CD4-positive, alpha-beta T cell (primary cell): ENCODE measurements at places on chromosomes 16 and 17.
A peak's percentile ranks its signal among the peaks of the same experiment; 100 is the strongest.

- no peak for DNase-seq
Observed at GRCh38 chr16:75104836-75105235, 11.7 kb downstream of the LDHD start.

DNA sequence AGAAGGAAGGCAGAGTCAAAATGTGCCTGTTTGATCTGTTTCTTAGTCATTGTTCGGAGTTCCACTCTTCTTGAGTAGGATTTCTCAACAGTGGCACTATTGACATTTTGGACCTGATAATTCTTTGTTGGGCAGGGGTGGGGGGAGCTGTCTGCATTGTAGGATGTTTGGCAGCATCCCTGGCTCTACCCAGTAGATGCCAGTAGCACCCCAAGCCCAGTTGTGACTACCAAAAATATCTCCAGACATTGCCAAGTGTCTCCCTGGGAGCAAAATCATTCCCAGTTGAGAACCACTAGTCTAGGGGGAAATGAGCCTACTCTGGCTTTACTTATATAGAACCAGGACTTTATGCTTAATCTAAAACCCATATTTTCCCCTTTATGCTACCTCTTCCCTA is 1.1 kb upstream of the GFOD2 start:
- DNase-seq: no peak

DNA sequence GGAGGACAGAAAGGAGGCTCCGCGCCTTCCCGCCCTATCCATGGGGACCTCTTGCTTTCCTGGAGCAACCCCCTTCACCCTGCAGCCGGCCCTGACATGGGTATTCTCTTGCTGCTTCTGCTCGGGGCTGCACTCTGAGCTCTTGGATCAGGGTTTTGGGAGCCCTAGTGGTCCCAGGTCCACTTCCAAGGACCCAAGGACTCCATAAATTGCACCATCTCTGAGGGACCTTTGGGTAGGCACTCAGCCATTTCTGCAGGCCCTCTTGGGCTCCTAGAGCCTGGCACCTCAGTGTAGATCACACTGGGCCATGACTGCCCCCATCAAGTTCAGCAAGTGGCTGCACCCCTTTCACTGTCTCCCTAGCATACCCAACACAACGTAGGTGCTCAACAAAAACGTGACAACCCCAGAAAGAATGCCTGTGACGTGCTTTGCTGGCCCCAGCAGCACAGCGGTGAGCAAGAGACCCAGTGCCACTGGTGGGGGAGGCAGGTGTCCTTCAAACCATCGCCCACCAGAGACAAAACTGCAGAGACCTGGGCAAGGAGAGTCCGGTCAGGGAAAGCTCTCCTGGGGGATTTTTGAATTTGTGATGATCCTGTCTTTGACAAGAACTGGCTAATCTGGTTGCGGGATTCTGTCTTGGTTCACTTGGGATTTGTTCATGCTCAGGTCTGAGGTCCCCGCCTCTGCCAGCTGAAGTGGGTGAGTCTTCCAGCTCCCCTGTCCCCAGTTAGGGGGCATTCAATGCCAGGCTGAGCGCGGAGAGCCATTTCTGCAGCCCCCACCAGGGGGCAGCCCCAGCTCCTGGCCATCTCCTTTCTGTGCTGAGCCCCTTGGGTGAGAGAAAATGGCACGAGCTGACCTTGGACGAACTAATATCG is 2.5 kb upstream of the RAB11FIP4 start:
- DNase-seq: no peak

GRCh38 chr17:12362853-12363455 is 302.7 kb upstream of the MYOCD start:
- no peak for DNase-seq

DNA sequence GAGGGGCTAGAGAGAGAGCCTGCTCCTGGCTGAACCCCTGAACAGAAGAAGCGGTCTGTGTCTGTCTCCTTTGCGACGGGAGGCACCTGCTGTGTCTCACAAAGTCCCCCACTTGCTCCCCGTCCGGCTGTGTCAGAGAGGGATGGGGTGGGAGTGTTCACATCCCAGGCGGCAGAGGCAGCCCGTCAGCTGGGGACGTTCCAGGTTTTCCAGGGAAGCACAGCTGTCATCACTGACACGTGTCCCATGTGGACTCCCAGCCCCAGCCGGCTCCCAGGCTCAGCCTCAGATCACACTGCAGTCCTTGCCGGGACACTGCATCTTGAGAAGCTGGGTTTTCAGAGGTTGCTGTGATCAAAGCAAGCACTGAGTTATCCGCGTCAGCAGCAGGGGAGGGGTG is 1.6 kb downstream of the TELO2 start:
- DNase-seq: no peak

- no peak for DNase-seq
Observed at GRCh38 chr17:69492410-69493071, 78.0 kb downstream of the MAP2K6 start.

GRCh38 chr16:16062023-16062937 is 112.9 kb downstream of the ABCC1 start:
- DNase-seq: no peak

DNA sequence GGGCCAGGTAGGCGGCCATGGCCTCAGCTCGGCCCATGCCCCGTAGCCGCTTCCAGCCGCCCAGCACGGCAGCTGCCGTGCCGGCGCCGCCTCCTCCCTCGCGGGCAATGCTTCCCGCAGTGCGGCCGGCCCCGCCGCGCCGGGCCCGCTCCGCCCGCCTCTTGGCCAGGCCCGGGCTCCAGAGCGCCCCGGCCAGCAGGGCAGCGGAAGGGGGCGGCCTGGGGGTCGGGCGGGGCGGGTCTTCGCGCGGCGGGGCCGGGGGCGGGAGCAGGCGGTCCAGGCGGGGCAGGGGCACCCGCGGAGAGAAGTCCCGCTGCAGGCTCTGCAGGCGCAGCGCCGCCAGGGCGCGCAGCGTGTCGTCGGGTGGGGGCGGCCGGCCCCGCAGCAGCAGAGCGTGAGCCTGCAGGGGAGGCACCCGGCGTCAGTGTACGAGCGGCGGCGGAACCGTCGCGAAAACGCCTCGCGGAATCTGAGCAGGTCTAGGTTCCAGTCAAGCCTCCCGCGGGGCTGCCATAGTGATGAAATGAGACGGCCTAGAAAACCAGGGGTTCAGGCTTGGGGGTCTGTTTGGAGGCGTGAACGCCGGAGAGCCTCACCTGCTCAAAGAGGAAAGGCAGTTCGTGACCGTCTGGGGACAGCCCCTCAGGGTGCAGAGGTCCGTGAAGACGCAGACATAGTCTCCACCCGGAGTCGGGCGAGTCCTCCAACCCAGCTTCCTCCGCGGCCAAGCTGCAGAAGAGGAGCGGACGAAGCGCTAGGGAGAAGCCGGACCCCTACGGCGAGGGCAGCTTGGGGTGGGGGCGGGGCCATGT is 6.6 kb downstream of the PLEKHH3 start:
- peak; percentile 40 for DNase-seq

DNA sequence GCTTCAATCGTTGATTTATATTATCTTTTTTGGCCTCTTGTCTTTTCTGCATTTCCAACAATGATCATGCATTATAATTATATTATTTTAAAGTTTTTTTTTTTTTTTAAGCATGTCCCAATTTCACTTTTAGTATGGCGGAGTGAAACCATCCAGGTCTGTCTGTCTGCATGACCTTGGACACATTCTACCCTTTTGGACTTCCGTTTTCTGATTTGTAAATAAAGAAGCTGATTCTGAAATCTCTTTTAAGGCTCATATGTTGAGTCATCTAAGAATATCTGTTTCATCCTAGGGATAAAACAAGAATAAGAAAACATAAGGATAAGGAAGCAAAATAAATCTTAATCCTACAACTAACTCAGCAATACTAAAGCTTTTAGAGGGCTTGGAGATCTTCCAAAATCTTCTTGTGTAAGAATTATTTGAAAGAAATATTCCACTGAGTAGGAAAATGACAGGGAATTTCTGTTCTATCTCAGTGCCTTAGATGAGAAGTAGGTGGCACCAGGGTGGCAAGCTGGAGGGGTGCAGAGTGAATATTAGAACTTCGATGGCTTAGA is 195.7 kb upstream of the TOX3 start:
- no peak for DNase-seq

GRCh38 chr16:3950343-3951193 is 70.1 kb upstream of the CREBBP start:
- DNase-seq: no peak
